AG10803 (cell line): ENCODE measurements at places on chromosomes 5 and 9.

DNA sequence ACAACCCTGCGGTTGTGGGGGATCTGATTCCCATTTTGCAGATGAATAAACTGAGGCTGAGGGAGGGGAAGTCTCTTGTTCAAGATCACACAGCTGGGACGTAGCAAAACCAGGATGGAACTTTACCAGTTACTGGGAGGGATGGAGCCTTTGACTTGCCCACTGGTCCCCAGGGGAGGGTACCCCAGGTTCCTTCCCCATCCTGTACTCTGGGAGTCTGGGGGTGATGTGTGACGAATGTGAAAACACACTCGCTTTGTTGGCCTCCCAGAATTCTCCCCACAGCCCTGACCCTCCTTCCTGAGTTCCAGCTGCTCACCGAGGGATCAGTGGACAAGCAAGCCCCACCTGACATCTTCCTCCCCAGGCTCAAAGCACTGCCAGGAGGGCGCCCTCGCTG lies 135.1 kb downstream of the NSG2 start:
- no peak for DNase-seq

GRCh38 chr5:124461941-124462340 lies 284.5 kb downstream of the ZNF608 start:
- DNase-seq = no peak

- DNase-seq = no peak
Measured at GRCh38 chr9:130672933-130673615, 8.7 kb downstream of the PRDM12 start.

DNA sequence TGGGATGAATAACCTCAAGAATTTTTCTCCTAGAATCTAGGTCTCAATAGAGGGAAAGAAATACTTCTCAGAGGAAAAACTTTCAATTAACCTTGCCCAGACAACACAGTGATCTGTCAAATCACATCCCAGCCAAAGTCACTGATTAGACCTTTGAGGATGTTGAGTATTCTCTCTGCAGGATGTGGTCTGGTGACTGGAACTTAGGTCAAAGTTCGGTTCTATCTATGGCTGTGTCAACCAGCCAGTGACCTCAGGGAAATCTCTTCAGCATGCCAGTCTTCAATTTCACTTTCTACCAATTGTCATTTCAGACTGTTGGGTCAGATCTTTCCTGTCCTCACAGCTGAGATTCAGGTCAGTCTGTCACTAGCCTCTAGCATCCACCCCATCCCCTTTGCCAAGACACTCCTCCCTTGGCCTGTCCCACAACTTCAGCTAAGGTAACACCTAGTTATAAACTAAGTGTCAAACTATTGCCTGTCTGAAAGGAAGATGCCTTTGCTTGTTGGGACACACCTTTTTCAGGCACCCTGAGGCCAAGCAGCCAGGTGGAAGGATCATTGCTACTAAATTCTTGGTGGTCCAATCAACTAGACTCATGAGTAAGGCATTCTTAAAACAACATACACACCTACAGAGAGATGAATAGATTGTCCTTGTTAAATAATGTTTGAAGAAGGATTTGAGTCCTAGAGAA lies 156.3 kb upstream of the FST start:
- DNase-seq = peak; percentile 33

DNA sequence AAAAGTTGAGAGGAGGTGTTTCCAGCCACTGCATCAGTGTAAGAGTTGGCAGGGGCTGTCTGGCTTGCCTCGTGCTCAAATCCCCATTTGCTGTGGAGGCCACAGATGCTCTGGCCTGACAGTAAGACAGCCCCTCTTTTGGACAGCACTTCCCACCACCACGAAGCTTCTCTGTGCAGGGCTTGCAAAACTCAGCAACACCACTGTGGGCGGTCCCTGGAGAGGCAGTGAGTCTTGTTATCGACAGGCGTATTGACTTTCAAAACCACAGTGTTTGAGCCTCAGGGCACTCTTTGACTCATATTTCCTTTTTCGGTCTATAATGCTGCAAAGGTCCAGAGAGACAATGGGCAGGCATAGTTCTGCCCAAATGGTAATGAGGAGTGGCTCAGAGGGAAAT lies 539.5 kb downstream of the EBF1 start:
- DNase-seq = no peak

DNA sequence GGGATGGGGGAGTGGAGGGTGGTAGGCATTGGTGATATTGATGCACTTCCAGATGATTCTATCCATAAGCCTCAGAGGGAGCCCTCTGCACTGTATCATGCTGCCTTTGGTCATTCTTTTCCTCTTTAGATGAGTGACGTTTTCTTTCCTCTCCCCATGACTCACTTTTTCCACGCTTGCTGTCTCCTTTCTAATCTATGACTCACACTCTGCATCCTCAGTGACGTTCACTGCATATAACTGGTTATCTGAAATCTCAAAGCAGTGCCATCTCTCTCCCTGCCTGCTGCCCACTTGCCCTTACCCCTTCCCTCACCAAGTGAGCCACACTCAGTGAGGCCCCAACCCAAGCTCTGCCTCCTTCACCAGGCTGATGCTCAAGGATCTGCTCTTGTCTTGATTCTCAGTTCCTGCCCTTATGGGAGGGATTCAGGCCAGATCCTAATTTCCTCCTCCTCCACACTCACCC lies 31.6 kb downstream of the PTGS1 start:
- peak; percentile 89 for DNase-seq

GRCh38 chr9:130343445-130343918 lies 77.9 kb downstream of the HMCN2 start:
- no peak for DNase-seq

DNA sequence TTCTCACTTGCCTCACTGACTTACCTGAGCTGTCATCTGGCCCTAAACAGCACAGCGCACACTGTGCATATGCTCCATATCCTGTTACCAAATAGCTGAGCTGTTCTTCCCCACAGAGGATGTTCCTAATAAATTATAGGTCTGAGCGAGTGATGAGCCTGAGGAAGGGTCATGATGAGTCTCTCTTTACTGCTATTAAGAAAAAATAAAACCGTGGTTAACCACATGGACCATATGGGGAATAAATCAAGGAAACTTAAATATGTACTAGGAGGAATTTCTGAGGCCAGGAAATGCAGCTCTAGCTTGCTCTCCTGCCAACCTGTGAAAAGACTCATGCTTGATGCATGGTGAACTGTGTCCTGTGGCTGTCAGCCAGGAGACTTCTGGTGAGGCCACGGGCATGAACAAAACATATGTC lies 424.8 kb upstream of the DMAC1 start:
- DNase-seq = peak; percentile 3

- DNase-seq = no peak
Measured at GRCh38 chr9:2337131-2337530, 284.5 kb upstream of the VLDLR start.

GRCh38 chr5:113065626-113066025 lies 89.0 kb downstream of the DCP2 start:
- DNase-seq = no peak

DNA sequence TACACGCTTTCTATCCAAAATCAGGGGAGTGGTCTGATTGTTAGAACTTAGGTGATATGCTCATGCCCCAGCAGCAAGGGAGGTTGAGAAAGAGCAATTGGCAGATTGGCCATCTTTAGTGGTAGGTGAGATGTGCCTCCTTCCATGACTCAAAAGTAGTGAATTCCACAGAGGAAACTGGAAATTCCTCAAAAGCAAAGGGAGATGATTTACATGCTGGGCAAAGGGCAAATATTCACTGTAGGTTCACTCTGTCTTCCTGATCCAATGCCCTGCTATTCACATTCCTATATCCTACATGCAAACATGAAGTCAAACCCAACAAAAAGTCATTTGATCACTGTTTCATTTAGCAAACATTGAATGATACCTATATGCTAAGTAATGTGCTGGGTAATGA lies 130.1 kb upstream of the ZNF608 start:
- DNase-seq = no peak

DNA sequence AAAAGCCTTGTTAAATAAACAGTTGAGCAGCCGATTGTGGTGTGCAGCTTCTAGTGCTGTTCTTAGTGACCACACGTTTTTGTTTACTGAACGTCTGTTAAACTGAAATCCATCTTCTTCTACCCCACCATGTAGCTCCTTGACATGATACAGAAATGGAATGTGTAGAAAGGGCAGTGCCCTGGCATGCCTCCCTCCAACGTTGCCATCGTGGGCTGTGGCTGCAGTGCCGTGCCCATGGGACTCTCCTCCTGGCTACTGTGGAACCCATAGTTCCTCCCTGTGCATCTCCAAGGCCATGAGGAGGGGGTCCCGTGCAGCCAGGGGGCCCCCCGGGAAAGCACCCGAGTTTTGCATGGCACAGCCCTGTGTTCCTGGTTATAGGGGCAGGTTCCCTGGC lies 23.3 kb upstream of the TGFBI start:
- DNase-seq = no peak

DNA sequence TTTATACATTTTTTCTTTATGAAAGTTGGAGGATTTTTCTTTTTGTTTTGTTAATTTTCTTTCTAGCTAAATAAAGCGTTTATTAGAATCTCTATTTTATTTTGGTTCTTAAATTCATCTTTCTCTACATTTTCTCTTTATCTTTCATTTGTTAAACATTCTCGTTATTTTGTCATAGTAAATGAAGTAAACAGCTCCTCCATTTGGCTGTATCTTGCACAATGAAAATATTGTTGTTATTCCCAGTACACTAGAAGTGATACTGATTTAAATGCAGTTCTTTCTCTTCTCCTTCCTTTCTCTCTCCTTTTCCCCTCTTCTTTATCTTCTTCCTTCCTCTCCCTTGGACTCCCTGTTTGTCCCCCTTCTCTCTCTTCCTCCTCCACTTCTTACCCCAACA lies 88.8 kb downstream of the FER start:
- no peak for DNase-seq

DNA sequence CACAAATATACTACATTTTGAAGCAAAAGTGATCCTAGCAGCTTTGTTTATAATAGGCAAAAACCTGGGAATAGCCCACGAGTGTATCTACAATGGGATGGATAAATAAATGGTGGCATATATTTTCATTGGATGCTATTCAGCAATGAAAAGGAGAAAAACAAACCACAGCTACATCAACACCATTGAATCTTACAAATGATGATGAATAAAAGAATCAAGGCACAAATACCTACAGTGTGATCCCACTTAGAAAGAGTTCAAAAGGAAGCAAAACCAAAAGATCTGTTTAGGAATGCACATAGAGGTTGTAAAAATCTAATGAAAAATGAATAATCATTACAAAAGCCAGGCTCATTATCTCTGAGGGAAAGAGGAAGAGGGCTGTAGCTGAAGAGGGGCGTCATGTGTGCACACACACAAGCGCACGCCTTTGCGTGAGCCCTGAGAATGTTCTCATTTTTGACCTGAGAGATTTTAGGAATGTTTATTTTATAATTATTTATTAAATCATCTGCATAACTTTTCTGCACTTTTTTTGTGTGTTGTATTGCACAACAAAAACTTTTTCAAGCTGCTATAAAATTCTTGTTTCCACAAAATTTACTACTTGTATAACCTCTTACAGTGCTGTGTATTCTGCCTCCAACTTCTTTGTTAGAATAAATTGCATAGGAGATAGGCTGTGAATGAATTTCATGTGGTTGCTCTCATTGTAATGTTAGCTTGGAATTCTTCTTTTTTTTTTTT lies 5.9 kb upstream of the RHOBTB3 start:
- DNase-seq = peak; percentile 82

DNA sequence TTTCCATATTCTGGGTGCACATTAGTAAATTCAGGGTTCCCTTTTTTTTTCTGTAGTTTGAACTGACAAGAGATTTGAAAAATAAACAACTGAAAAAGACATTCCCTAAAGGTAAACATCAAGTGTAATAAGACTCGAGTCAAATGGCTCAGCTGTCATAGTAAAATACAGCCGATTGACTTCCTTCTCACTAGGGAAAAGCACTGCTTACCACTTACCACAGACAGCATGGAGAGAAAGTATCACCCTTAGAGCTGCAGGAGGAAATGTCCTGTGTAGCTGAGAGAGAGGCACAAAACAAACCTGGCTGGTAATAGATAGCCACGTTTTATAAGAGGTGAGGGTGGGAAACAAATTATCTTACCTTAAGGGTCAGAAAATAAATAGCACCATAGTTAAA lies 12.1 kb upstream of the DMAC1 start:
- no peak for DNase-seq

DNA sequence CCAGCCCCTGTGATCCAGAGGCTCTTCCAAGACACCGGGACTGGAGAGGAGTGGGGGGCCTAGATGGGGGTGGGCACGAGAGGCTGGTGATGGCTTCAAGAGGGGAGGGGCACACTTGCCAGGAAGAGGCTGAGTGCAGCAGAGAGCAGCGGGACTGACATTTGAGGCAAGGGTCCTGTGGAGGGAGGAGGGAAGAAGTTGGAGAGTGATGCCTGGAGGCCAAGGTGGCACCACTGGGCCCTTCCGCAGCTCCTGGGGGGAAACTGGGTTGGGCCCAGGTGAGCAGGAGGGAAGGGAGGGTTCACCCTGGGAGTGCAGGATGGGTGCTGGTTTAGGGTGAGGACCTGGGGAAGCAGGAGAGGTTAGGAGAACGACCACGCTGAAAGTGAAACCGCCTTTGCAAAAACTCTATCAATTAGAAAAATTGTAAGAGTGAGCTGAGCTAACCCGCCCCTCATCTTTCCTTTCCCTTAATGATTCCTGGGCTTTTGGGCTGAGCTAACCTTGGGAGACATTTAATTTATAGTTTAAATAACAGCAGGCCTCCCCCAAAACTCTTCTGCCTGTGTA lies 26.2 kb downstream of the ABO start:
- DNase-seq = no peak

- no peak for DNase-seq
Measured at GRCh38 chr9:13436591-13436990, 157.1 kb upstream of the MPDZ start.

DNA sequence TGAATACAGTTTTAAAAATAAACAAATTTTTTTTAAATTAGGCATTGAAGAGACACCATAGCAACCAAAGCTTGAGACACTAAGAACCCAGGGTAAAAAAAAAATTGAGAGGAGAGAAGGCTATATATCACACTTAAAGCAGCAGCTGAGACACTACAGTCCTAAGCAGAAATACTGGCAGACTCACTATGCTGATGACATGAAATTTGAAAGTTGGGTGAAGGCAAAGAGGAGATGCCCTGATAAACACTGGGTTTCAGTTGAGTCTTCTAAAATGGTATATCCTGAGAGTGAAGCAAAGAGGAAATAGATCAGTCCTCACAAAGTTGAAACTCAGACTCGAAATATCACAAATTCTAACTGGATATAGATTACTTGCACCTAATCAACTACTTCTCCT lies 419.9 kb upstream of the CDH9 start:
- DNase-seq = no peak

- peak; percentile 54 for DNase-seq
Measured at GRCh38 chr5:52693280-52693679, 94.4 kb upstream of the ITGA1 start.

DNA sequence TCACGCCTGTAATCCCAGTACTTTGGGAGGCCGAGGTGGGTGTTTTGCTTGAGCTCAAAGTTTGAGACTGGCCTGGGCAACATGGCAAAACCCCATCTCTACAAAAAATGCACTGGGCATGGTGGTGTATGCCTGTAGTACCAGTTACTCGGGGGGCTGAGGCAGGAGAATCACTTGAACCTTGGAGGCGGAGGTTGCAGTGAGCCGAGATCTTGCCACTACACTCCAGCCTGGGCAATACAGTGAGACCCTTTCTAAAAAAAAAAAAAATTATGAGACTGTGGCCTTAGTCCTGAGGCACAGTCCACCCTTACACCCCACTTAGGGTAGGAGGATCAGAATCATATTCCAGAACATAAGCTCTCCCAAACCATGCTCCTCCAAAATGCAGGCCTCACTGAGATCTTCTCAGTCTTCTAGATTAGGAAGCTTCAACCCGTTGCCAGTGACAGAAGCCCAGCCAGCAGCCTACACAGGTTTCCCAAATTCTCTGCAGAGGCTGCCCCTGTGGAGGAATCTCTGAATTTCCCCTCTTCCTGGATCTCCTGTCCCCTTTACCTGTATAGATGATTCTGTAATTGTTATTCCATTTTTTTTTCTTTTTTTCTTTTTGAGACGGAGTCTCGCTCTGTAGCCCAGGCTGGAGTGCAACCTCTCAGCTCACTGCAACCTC lies 77.3 kb downstream of the BASP1 start:
- DNase-seq = no peak
